ENCODE measurements at places on chromosomes 16 and 17.

DNA sequence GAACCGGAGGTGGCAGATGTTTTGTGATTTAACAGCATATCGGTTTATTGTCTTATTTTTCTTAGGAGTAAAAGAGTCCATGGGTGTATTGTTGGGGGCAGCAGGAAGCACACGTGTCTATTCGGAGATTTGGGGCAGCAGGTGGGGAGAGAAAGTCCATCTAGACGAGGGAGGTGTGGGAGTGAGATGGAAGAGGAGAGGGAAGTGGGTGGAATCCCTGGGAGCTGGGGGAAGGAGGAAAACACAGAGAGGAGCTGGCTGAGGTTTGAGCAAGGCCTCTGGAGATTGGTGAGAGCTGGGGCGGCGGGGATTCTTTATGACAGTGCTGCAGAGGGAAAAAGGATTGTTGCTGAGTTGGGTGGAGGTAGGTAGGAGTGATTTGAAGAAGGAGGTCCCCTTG, 72.1 kb downstream of the PRKCB start:
- DNase-seq: no peak

- no peak for DNase-seq
Measured at GRCh38 chr16:24070851-24071250, 185.3 kb upstream of the CACNG3 start.

- no peak for DNase-seq
Measured at GRCh38 chr16:31042866-31043265, 9.5 kb downstream of the STX4 start.

- no peak for DNase-seq
Measured at GRCh38 chr16:6957681-6958080, 375.0 kb upstream of the RBFOX1 start.

DNA sequence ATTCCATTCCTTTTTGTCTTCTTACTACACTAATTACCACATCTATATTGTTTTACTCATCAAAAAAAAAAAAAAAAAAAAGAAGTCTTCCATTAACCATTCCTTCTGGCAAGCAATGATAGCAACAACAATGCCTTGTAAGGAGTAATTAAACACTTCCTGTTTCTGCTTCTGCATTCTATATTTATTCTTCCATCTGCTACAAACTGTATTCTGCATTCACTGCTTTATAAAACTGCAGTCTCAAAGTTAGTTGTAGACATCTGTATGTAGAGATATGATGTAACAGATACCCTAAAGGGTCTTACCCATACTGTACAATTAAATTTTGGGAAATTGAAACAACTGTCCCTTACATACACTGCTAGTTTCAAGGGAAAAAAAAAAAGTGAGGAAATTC, 28.7 kb upstream of the ABCA6 start:
- DNase-seq: no peak

- no peak for DNase-seq
Measured at GRCh38 chr17:3956327-3956957, 7.8 kb downstream of the ATP2A3 start.

DNA sequence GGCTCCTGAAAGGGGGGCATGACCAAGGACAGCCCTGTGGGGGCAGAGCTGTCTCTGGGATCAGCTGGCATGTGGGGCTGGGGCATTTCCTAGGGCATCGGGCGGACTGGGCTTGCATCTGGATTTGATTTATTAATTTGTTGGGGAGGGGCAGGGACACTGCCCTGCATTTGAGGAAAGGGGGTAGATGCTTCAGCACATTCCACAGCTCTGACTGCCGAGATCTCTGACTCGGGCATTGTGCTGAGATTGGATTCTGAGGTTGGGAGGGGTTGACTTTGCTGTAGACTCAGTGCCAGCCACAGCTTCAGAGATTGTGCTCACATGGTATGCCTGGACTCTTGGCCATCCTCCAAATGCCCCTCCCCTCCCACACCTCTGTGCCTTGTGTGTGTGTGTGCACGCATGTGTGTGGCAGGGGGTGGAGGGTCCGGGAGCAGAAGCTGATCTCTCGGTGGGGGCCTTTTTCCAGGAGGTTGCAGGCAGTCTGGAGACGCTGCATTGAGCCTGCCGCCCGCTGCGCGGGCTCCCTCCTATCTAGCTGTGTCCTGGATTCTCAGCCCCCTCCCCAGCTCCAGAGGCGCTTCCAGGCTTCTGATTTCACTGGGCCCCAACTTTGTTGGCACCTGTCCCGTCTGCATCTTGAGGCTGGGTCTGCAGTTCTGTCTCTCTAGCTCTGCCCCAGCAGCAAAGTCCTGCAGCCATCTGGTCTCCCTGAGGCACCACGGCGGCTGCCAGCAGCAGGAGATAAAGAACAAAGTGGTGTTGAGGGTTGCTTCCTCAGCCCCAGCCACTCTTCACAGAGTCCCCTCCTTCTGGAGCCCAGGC, 14.9 kb downstream of the IGFBP4 start:
- no peak for DNase-seq

DNA sequence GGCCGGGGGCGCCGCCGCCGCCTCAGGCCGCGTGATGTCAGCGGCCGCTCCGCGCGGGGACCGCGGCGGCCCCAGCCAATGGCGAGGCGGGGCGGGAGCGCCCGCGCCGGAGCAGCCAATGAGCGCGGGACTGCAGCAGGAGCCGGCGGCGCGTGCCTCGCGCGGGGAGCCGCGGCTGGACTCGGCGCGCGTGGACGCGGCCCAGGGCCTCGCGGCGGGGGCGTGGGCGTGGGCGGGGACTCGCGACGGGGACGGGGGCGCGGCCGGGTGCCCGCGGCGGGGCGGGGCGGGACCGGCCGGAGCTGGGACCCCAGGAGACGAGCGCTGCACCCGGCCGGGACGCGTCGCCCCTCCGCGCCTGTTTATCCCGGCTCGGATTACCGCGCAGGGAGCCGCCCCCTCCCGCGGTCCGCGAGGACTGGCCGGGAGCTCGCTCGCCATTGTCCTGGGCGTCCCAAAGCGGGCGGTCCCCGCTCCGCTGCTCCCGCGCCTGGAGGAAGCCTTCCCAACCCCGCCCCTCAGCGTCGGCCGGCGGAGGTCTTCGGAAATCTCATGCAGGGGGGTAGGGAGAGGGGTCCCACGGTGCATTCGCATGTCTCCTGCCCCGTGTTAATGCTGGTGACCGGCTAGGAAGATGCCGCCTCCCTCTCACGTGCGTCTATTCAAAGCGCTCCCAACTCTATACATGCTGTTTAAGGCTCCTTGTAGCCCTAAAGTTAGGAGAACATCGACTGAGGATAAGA, at the start of gene RNF157:
TSS of gene RNF157 (minus strand) at position 33 of the 743 bp plus-strand sequence. CDS start 253 bp downstream, outside the sequence.
- peak; percentile 44 for DNase-seq

DNA sequence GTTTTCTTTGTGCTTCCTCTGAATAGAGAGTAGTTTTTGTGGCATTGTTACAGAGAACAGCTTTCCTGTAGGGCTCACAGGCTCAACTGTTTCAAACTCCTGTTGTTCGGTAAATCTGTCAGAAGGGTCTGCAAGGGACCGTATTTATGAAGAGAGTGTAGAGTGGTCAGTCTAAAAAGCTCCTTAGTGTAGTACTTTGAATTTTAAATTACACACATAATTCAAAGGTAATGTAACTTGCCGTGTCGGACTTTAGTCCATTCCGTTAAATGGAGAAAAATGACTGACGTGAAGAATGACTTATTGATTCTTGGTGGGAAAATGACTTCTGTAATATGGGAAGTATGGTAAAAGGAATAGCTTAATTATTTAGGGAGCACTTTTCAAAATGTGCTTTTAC, 190.9 kb downstream of the WWOX start:
- no peak for DNase-seq

GRCh38 chr16:87607223-87607622, 4.9 kb downstream of the JPH3 start:
- DNase-seq: no peak

DNA sequence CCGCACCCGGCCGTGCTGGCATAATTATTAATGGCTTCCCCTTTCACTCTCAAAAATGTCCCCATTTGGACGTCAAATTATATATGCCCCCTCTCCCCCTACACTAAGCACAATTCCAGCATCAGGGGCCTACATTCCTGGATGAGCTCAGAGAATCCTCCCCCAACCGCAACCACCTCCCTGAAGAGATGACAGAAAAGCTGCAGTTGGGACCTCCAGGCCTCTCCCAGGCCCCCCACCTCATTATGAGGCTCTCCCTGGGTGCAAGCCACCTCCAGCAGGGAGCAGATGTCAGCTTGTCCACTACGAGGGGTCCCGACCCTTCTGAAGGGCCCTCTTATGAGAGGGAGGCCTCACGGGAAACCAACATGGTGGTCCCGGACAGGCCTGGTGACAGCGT, 18.5 kb upstream of the NCBP3 start:
- DNase-seq: no peak

DNA sequence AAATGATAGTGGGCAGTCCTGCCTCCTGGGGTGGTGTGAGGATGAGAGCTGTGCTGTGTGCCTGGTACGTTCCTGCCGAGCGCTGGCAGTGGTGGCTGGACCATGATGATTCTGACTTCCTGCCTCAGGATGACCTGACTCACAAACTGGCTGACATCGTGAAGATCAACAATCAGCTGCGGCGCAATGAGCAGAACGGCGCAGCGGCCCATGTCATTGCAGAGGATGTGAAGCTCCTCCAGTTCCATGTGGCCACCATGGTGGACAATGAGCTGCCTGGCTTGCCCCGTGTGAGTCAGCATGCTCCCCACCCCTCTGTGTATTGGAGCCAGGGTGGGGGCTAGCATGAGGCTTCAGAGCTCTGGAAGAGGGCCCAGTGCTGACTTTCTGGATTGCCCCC, 13.1 kb downstream of the POLR2A start:
- DNase-seq: no peak

DNA sequence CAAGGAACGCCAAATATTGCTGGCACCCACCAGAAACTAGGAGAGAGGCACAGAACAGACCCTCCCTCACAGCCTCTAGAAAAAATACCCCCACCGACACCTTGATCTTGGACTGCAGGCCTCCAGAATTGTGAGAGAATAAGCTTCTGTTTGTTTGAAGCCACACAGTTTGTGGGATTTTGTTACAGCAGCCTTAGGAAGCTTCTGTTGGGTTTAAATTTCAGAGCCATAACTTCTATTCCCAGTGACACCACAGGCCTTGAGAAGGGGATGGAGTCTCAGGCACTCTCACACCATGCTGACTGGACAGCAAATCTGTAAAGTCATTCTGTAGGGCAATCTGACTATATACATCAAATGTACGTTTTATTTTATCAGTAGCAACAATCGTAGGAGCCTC, 38.6 kb downstream of the RNF112 start:
- DNase-seq: no peak

- no peak for DNase-seq
Measured at GRCh38 chr16:50099957-50100648, 34.3 kb downstream of the HEATR3 start.

- no peak for DNase-seq
Measured at GRCh38 chr17:36212272-36212605, 1.4 kb downstream of the CCL4L2 start.

DNA sequence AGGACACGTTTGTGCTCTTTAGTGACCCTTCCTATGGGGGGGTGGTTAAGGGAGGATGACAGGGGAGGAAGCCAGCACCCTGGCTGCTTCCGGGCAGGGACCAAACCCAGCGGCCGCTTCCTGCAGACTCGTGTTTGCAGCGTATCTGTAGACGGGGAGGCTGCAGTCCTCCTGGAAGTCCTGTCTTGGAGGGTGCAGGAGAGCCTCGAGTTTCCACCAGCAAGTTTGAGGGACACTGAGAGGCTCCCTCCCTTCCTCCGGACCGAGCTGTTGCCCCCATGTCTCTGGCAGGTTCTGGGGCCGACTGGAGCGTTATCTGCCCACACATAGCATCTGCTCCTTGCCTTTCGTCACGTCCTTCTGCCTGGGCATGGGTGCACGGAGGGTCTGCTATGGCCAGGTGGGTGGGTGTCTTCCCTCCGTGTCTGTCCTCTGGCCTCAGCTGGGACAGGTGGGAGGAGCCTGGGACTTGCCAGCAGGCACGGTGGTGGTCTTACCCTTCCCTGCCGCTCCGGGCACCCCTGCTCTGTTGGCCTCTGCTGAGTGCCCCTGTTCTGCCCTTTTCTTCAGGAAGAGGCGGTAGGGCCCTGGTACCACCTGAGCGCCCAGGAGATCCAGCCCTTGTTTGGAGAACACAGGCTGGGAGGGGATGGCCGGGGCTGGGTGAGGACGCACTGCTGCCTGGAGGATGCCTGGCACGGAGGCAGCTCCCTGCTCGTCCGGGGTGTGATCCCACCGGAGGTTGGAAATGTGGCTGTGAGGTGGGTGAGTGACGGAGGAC, 8.8 kb downstream of the ENGASE start:
- DNase-seq: no peak

DNA sequence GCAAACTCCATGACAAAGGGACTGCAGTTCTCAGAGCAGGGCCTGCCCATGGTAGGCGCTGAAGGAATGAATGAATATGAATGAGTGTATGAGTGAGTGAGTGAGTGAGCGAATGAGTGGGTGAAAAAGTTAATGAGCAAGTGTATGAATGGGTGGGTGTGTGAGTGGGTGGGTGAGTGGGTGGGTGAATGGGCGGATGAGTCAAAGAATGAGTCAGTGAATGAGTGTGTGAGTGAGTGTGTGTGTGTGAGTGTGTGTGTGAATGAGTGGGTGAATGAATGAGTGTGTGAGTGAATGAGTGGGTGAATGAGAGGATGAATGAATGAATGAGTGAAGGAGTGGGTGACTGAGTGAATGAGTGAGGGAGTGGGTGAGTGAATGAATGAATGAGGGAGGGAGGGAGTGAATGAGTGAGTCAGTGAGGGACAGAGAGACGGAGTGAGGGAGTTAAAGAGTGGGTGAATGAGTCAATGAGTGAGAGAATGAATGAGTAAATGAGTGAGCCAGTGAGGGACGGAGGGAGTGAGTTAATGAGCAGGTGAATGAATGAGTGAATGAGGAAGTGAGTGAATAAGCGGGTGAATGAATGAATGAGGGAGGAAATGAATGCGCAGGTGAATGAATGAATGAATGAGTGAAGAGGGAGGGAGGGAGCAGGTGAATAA, 11.1 kb upstream of the CHMP6 start:
- no peak for DNase-seq

- DNase-seq: no peak
Measured at GRCh38 chr17:30267625-30268024, 24.1 kb downstream of the BLMH start.

GRCh38 chr17:80032614-80033171, 3.0 kb downstream of the TBC1D16 start:
- no peak for DNase-seq

- no peak for DNase-seq
Measured at GRCh38 chr17:6172642-6173330, 102.6 kb downstream of the WSCD1 start.

DNA sequence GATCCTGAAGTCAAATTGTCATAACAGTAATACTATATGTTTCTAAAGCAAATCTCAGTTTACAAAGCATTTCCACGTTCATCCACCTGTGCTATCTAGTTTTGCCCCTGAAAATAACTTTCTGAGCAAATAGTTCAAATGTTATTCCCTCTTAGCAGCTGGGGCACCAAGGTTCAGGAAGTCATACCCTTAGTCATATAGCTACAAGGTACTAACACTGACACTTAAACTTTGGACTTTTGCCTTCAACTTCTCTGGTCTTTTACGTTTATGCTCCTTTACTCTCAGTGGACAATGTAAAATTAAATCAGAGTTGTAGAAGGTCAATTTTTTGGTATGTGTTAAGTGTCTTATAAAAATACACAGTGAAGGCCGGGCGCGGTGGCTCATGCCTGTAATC, 33.0 kb downstream of the COX11 start:
- DNase-seq: no peak

- no peak for DNase-seq
Measured at GRCh38 chr17:59643159-59644140, 23.8 kb downstream of the CLTC start.

All from stimulated activated CD4-positive, alpha-beta T cell treated with anti-CD3 and anti-CD28 coated beads, TNF-alpha, amount 100 ng/mL, for 1 hour (primary cell).